ENCODE measurements at places on chromosomes 5 and 9. TPM values are rescaled to one million over a fixed set of nuclear protein-coding genes. Genes with fewer than 3 reads are reported as not detected.

The DMRT3 gene
- total RNA-seq: not detected

GRCh38 chr5:80711938-80712337, 57.2 kb upstream of the DHFR start:
- DNase-seq: peak; percentile 62
- no peaks in the 10 kb centered on the region for H3K36me3 ChIP-seq
- no peak overlapping the region for H3K27ac ChIP-seq

The GARIN3 gene
- not detected for total RNA-seq

GRCh38 chr9:128371630-128372117, 500 bp downstream of the URM1 start:
- no peaks in the 10 kb centered on the region for H3K27me3 ChIP-seq
- peak overlapping the region; percentile 71 for H3K27ac ChIP-seq
- H3K4me3 ChIP-seq: peak overlapping the region; percentile 100
- no peak for DNase-seq

DNA sequence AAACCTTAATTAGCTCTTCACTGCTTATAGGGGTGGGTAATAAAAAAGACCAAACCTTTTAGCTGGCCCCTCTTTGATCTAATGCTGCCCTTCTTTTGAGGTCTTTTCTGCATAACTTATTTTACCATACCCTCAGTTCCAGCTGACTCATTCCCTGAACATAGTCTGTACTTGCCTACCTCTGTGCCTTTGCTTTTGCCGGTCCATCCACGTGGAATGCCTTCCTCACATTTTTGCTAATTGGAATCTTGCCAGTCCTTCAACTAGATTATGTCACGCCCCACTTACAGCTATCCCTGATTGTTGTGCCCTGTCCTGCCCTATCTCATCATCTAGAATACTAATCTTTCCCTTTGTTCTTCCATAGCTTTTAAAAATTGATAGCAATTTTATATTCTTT, 44.2 kb downstream of the FAF2 start:
- H3K27ac ChIP-seq: no peak overlapping the region
- no peak overlapping the region for H3K4me3 ChIP-seq
- H3K4me1 ChIP-seq: 0 out of 2 replicates have a peak, but pooled peaks cover 6% of the 10 kb centered on the region
- no peak for DNase-seq
- no peaks in the 10 kb centered on the region for H3K27me3 ChIP-seq
- peaks cover 6% of the 10 kb centered on the region for H3K36me3 ChIP-seq

DNA sequence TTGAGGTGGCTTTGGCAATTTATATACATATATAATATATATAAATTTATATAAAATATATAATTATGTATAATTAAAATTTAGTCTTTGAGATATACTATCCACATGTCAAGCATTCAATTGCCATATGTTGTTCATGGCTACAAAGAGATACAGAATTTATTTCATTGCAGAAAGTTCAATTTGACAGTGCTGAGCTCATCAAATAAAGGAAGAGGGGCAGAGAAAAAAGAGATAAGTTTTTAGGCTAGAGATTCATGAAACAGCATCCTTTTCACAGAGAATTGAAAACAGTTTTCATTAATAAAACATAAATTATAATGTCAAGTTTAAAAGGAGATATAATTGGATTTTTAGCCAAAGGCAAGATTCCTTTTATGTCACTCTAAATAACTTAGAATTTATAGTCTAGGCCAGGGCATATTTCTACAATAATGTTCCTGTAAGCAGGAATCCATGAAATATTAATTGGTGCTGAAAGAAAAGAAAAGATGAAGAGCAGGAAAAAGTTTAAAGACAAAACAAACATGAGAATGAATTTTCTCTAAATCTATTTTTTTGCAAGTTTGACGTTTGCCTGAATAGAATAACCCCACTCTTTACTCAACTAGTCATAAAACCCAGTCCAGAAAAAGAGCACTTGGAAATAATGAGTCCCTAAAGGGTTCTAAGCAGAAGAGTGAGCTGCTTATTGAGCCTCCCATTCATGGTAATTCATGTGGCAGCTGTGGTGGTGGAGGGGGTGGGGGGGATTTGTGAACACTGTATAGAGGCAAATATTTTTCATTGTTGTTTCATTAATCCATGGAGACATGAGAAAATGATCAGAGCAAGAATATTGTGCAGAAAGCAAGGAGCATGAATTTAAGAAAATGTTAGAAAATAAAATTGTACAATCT, 1279.5 kb downstream of the CDH12 start:
- DNase-seq: no peak
- H3K27ac ChIP-seq: no peak overlapping the region
- no peak overlapping the region for H3K4me3 ChIP-seq
- H3K4me1 ChIP-seq: no peaks in the 10 kb centered on the region
- no peaks in the 10 kb centered on the region for H3K36me3 ChIP-seq

GRCh38 chr5:160679567-160680309, 172.3 kb downstream of the ATP10B start:
- H3K4me3 ChIP-seq: no peak overlapping the region
- H3K27ac ChIP-seq: no peak overlapping the region
- no peaks in the 10 kb centered on the region for H3K4me1 ChIP-seq

The SKIC3 gene
- total RNA-seq: 75.6 TPM

DNA sequence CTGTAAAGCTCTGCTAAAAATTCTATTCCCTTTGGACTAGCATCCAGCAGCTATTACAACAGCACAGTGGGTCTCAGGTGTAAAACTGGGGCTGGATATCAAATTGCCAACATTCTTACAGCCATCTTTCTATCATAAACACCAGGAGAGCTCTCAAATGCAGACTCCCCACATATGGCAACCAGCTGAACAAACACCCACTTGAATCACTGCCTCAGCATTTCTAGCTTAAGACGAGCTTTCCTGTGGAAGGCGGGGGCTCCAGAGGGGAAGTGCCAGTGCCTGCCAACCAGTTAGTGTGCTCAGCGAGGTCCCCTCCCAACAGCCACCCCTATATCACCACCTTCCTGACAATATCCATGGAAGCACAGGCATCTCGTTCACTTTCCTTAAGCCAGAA, 62.2 kb downstream of the IPPK start:
- H3K4me3 ChIP-seq: no peak overlapping the region
- H3K27ac ChIP-seq: no peak overlapping the region
- H3K36me3 ChIP-seq: no peaks in the 10 kb centered on the region

The ECM2 gene
- total RNA-seq: not detected

The NUTM2G gene
- not detected for total RNA-seq

DNA sequence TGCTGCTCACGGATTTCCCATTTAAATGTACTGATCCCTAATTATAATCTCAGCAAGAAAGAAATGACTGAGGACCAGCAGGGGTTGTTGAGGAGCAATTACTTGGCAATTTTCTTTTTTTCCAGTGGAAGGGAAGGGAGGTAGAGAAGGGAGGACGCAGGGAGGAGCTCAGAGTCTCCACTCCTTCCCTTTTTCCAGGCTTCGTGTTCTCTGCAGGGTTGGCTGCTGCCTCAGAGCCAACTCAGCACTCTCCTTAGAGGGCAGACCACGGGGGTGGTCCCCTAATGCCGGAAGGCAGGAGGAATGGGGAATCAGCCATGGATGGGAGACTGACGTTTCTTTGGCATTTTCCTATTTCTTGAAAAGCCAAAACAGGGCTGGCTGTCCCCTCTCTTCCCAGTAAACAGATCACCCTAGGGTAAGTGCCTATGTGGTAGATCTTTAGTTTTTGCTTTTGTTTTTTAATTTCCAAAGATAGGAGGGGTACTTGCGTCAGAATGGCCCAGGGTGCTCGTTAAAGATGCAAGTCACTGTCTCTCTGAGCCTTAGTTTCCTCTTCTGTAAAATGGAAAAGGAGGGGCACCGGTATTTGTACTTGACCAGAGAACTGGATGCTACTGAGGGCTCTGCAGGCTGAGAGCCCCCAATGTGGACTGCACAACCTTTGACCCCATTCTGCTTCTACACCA, 39.6 kb upstream of the LCP2 start:
- no peaks in the 10 kb centered on the region for H3K36me3 ChIP-seq
- H3K27me3 ChIP-seq: no peaks in the 10 kb centered on the region
- no peak for DNase-seq

DNA sequence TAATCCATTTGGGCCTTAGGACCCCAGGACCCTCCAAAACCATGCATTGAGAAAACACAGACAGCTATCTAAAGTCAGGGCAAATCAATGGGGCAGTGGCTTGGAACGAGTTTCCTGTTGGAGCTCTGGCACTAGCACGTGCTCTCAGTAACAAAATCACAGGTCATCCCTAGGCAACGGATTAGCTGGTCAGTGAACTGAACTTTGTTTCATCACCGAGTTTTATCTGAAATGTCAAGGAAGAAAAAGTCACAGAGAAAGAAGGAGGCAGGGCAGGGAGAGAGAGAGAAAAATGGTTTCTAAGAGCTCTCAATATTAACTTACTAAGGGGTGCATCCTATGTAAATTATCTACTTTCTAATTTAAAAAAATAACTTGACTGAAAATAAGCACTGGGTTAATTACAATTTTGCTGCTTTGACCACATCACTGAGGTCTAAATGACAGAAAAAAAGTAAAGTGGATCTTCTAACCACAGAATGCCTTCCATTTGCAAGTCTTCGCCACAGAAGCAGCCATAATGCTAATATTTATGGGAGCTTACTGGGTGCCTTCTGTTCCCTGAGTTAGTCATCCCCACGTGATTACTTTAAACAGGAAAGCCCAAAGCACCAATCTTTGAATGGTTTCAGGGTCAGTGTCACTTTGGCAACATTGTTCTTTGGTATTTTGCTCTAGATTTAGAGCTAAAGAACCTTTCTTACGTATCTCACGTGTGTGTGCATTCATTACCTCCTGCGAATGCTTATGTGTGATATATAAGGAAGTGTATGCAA, 503.9 kb downstream of the RASEF start:
- DNase-seq: no peak
- H3K27ac ChIP-seq: no peak overlapping the region
- no peaks in the 10 kb centered on the region for H3K4me1 ChIP-seq
- H3K27me3 ChIP-seq: no peaks in the 10 kb centered on the region
- H3K4me3 ChIP-seq: no peak overlapping the region

- peaks cover 28% of the 10 kb centered on the region for H3K4me1 ChIP-seq
- DNase-seq: no peak
- no peaks in the 10 kb centered on the region for H3K27me3 ChIP-seq
- peak overlapping the region; percentile 77 for H3K27ac ChIP-seq
- no peak overlapping the region for H3K4me3 ChIP-seq
Measured at GRCh38 chr9:113520109-113520642, 56.6 kb downstream of the RGS3 start.

DNA sequence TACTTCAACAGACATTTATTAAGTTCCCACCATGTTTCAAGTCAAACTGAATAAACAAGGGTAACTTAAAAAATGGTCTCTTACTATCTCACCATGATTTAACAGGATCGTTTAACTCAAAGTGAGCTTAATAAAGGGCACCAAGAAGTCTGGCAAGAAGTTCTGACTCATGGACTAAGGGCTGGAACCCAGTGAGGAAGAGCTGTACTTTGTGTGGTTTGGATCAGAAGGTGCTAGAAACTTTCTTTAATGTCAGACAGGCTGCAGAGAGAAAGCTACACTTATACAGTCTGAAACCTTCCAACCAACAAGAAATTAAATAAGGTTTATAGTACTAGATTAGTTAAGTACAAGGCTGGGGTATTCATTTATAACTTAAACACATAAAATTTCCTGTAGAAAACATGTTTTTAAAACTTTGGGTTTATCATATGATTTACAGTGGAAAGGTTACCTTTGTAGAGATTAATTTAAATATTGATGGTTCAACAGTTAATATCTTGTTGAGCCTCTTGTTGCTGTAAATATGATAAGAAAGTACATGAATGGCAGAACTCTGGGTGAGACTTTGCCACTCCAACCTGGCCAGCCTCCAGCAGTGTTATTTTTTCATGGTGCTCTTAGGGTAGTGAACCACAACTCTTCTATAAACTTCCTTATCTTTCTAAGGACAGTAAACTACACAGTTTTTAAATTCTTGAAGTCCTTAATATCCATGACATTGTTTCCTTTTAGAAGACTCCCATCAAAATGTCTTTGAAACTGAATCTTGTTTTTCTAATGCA, 162.8 kb downstream of the MAN2A1 start:
- no peaks in the 10 kb centered on the region for H3K4me1 ChIP-seq
- DNase-seq: no peak
- peaks cover 6% of the 10 kb centered on the region for H3K36me3 ChIP-seq
- H3K27me3 ChIP-seq: no peaks in the 10 kb centered on the region
- no peak overlapping the region for H3K27ac ChIP-seq

- no peaks in the 10 kb centered on the region for H3K36me3 ChIP-seq
- no peaks in the 10 kb centered on the region for H3K4me1 ChIP-seq
- H3K27me3 ChIP-seq: no peaks in the 10 kb centered on the region
- H3K4me3 ChIP-seq: no peak within 1 kb of the TSS
- H3K27ac ChIP-seq: no peak within 1 kb of the TSS
- DNase-seq: no peak
Measured at GRCh38 chr5:1882337-1883119, at the start of gene IRX4. Gene IRX4 (minus strand): TSS chr5:1882925. CDS start chr5:1882647, 278 bp downstream.

Data from Caco-2 (cell line).